Kasumi-1 (cell line): ENCODE measurements at places on chromosomes 3 and 15.

DNA sequence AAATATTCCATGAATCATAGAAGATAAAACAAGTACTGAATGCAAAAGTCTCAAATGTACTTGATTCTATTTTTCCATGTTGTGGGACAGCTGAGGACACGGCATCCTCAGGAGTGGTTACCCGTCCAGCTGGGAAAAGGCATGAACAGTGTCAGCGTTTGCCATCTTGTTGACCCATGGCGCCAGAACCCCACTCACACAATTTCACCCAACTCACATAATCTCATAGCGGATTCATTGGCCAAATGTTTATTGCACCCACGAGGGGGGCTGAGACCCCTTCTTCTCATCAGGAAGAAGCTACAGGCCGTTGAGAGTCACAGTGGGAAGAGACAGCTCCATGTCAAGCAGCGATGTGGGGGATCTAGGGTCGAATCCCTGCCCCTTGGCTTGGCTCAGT, 72.9 kb downstream of the OCA2 start:
- no peak for DNase-seq

DNA sequence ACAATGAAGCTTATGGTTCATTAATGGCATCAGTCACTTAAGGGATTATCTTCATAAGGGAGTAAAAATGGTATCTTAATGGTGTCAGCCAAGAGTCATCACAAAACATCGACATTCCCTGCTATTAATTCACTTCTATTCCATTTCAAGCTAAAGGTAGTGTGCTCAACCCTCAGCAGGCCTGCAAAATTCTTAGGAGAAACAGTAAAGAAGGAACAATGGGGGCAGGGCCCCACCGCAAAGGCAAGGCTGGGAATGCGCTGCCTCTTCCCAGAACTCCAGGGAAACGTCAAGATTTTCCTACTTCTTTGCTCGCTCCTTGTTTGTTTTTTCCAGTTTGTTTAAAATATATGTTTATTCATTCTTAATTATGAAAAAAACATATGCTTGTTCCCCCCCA, 187.3 kb upstream of the TSC22D2 start:
- no peak for DNase-seq

GRCh38 chr3:49706456-49707112, 12.9 kb downstream of the AMIGO3 start:
- no peak for DNase-seq

DNA sequence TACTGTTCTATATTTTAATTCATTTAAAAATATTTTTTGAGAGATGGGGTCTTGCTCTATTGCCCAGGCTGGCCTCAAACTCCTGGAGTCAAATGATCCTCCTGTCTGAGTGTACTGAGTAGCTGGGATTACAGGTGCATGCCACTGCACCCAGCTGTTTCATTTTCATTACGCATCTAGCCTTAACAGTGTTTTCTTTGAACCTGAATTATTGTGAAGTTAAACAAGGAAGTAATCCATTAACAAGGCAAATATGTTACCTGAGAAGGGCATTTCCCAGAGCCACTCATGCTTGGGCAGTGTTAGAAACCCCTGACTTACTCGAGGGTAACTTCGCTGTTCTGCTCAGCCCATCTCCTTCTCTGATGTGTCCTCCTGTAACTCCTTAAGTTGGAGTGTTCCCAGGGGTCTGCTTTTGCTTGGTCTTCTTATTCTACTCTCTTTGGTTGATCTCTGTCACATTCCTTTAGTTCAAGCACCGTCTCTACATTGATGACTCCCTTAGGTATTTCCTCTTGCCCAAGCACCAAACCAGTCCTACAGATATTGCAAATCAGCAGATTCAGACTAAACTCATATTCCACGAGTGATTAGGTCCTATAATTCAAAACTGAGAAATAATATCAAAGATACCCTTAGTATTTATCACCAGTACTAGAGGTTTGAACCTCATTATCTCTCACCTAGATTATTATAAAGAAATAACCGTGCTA, 107.9 kb downstream of the STAC start:
- DNase-seq, result no peak

GRCh38 chr15:74261685-74262084, 25.6 kb downstream of the CCDC33 start:
- no peak for DNase-seq

GRCh38 chr3:170201527-170201926, 20.0 kb upstream of the PHC3 start:
- no peak for DNase-seq

DNA sequence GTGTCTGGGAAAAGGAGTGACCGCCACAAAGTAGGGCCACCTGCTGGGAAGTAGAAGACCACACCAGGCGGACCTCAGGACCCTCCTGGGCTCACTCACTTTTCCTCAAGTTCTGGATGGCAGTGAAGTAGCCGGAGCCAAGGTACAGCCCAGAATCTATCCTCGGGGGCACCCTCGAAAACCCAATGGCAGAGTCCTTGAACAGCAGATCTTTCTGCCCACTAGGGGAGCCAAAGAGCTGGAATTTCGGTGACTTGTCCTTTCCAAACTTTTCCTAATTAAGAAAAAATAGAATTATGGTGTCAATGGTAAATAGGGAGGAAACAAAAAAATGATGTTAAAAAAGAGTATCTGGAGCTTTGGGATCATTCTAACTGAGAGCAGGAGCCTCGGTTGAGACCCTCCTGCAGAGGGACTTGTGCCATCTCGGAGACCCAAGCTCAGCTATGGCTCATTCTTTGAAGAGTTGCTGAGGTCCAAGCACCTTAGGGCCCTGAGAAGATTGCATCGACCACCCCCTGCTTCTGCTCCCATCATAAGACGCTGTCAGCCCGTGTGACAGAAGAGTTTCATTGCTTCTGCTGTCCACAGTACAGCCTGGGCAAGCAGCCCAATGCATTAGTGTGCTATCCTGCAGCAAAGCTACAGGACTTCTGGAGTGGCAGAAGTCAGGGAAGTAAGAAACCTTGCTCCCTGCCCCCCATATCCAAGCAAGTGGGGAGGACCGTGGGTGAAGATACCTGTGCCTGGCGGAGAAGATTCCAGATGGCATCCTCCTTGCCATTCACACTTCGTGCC, 14.8 kb downstream of the LTF start:
- DNase-seq, result peak; percentile 16

DNA sequence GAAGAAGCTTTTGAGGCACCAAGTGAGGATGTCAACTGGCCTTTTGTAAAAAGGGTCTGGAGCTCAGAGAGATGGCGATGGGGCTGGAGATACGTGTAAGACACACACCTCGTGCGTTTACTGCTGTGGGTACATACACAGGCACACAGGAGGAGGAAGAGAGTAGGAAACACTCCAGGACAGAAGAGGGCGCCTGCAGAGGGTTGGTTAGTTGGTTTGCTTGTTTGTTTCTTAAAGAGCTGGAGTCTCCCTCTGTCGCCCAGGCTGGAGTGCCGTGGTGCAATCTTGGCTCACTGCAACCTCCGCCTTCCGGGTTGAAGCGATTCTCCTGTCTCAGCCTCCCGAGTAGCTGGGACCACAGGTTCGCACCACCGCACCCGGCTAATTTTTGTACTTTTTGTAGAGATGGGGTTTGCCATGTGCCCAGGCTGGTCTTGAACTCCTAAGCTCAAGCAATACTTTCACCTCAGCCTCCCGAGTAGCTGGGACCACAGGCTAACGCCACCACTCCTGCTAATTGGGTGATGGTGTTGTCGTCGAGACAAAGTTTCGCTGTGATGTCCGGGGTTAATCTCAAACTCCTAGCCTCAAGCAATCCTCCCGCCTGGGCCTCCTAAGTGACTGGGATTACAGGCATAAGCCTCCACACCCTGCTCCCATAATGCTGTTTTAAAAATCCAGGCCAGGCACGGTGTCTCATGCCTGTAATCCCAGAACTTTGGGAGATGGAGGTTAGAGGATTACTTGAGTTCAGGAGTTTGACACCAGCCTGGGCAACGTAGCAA, 1.3 kb upstream of the PRR20G start:
- DNase-seq, result no peak

DNA sequence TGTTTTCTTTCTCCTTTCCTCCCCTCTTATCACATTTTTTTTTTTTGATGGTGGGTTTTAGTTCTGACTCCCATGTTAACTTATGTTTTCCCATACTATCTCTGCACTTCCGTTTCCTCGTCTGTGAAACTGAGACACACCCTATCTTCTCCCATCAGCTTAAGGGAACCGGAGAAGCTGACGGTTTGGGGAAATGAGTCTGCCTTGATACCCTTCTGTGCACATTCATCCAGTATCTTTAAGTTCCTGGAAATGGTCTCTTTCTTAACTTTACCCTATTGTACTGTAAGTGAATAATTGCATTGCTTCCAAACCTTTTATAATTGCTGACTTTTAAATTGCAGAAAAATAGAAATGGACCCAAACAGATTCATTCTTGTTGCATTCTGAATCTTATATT, 26.2 kb upstream of the CFAP161 start:
- no peak for DNase-seq

GRCh38 chr3:124784686-124785382, 54.6 kb downstream of the UMPS start:
- no peak for DNase-seq

- no peak for DNase-seq
These were observed 55.5 kb upstream of the GNB4 start for GRCh38 chr3:179506792-179507191.

GRCh38 chr3:5348229-5348902, 160.9 kb downstream of the EDEM1 start:
- no peak for DNase-seq

GRCh38 chr15:28002867-28003266, 96.2 kb downstream of the OCA2 start:
- DNase-seq, result no peak

- peak; percentile 18 for DNase-seq
These were observed 2.7 kb upstream of the KNSTRN start for GRCh38 chr15:40379853-40380252.

- no peak for DNase-seq
These were observed 155.9 kb downstream of the MEIS2 start for GRCh38 chr15:36944442-36944841.

DNA sequence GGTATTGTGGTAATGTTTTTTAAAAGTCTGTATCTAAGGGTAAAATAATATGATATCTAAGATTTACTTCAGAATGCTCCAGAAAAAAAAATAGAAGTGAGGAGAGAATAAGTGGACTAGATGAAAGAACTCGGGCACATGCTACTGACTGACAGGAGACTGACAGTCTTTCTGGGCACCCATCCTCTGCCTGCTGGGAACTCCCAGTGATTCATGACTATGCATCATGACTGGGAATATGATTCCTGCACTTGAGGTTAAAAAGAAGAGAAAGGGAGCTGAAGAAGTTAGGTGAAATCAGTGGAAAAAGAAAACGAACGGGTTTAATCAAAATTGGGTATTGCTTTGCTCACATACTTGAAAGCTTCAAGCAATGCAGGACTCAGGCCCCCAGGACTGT, 35.7 kb upstream of the SPSB4 start:
- no peak for DNase-seq

- DNase-seq, result no peak
These were observed 2.0 kb upstream of the GP9 start for GRCh38 chr3:129058441-129059200.

DNA sequence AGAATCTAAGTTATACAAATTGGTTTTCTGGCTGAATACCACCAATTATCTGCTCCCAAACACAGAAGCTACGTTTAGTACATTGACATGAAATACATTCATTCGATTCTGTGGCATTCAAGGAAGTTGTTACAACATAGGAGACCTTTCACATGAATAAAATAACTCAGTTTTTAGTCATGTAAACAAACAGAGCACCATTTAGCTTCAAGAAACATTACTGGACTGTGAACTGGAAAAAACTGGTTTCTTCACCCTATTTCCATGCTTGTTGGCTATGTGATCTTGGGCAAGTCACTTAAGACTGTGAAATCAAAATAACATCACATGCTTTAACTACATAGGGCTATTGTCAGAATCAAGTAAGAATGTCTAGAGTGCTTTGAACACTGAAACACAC, 46.2 kb downstream of the NRG4 start:
- DNase-seq, result no peak

DNA sequence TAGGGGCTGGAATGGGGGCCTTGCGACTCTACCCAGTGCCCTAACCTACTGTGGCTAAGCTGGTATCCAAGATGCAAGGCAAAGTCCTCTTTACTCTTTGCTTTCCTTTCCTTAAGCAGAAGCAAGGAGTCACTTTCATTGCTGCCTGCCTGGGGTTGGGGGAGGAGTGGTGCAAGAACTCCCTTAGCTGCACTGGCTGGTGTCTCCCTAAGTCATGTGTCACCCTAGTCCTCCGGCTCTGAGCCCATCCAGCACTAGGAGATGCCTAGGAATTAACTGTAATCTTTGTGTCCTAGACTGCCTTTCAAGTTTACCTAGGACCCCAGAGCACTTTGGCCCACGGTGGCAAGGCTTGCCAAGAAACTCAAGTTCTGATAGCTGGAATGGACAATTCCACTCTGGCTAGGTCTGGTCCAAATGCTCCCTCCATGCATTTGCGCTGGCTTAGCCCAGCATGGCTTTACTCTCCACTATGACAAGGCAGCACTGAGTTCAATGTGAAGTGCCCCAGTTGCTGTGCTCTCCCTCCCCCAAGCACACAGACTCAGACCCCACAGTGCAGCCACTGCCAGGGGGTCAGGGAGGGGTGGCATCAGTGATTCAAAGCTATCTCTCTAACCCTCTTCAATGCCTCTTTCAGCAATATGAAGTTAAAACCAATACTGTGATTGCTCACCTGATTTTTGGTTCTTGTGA, 58.7 kb downstream of the ESYT3 start:
- no peak for DNase-seq

GRCh38 chr15:74376226-74376625, 8.8 kb upstream of the CYP11A1 start:
- DNase-seq, result no peak

GRCh38 chr3:56342475-56342874, 125.8 kb downstream of the ERC2 start:
- no peak for DNase-seq

GRCh38 chr15:74387621-74388362, 20.3 kb upstream of the CYP11A1 start:
- DNase-seq, result no peak

GRCh38 chr3:13341229-13341905, 78.8 kb downstream of the NUP210 start:
- no peak for DNase-seq

GRCh38 chr3:124941771-124942170, 7.2 kb upstream of the MUC13 start:
- peak; percentile 49 for DNase-seq

DNA sequence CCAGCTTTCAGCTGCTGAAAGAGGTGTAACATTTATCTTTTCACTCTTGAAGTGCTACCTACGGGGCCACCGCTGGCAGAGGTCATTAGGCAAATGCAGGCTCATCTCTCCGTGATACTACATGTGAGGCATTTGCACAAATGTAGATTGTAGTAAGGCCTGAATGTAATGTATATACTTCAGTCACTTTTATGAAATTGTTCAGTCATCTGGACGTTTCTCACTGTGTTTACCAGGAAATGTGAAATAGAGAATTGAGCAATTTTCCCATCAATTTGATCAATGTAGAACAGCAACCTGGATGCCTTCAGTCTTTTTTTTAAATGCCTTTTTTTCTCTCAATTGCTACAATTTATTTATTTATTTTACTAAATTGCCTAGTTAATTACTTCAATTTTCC, 368.3 kb upstream of the AZI2 start:
- DNase-seq, result no peak

GRCh38 chr3:160771811-160772459, 15.9 kb downstream of the PPM1L start:
- DNase-seq, result no peak
